ENCODE measurements at places on chromosomes 1 and 21. TPM values are rescaled to one million over a fixed set of nuclear protein-coding genes. Genes with fewer than 3 reads are reported as not detected.

GRCh38 chr1:175984813-175985212 is 222.3 kb downstream of the COP1 start:
- H3K27me3 ChIP-seq, result no peaks in the 10 kb centered on the region
- H3K27ac ChIP-seq, result no peak overlapping the region
- DNase-seq, result no peak
- H3K36me3 ChIP-seq, result peaks cover 12% of the 10 kb centered on the region
- no peak overlapping the region for H3K4me3 ChIP-seq
- H3K4me1 ChIP-seq, result no peaks in the 10 kb centered on the region

DNA sequence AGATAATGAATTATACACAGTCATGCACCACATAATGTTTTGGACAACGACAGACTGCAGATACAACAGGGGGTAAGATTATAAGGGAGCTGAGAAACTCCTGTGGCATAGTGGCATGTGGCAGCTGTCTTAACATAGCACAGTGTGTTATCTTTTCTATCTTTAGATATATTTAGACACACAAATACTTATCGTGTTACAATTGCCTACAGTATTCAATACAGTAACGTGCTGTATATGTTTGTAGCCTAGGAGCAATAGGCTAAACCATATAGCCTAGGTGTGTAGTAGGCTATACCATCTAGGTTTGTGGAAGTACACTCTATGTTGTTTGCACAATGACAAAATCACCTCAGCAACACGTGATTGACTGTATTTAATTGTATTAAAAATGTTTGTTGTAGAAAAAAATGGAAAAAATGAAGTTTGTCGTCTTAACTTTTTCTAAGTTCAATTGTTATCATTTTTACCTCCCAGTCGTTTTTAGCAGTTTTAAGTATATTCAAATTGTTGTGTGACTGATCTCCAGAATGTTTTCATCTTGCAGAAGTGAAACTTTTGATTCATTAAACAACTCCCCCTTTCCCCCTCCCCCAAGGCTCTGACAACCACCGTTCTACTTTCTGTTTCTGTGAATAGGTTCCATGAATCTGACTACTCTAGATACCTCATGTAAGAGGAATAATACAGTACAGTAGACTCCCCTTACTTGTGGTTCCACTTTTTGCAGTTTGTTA is 351.0 kb upstream of the B3GALT2 start:
- DNase-seq, result peak; percentile 47
- peak overlapping the region; percentile 8 for H3K4me3 ChIP-seq
- H3K4me1 ChIP-seq, result peaks cover 9% of the 10 kb centered on the region
- H3K27me3 ChIP-seq, result no peaks in the 10 kb centered on the region
- peak overlapping the region; percentile 85 for H3K27ac ChIP-seq

GRCh38 chr1:96820671-96821070 is 99.1 kb downstream of the PTBP2 start:
- H3K36me3 ChIP-seq, result no peaks in the 10 kb centered on the region
- no peaks in the 10 kb centered on the region for H3K4me1 ChIP-seq
- no peaks in the 10 kb centered on the region for H3K27me3 ChIP-seq
- no peak overlapping the region for H3K4me3 ChIP-seq
- H3K27ac ChIP-seq, result no peak overlapping the region
- DNase-seq, result no peak

- no peak overlapping the region for H3K27ac ChIP-seq
- H3K4me3 ChIP-seq, result no peak overlapping the region
- no peaks in the 10 kb centered on the region for H3K4me1 ChIP-seq
- no peaks in the 10 kb centered on the region for H3K36me3 ChIP-seq
- DNase-seq, result no peak
Observed at GRCh38 chr1:199123615-199124014, 484.8 kb downstream of the PTPRC start.

The TRIM46 gene
- total RNA-seq, result 11.0 TPM

The S100A3 gene
- not detected for total RNA-seq
